ENCODE measurements at places on chromosomes 1 and 21.

GRCh38 chr1:170910273-170910672, 25.1 kb upstream of the MROH9 start:
- DNase-seq, result no peak

DNA sequence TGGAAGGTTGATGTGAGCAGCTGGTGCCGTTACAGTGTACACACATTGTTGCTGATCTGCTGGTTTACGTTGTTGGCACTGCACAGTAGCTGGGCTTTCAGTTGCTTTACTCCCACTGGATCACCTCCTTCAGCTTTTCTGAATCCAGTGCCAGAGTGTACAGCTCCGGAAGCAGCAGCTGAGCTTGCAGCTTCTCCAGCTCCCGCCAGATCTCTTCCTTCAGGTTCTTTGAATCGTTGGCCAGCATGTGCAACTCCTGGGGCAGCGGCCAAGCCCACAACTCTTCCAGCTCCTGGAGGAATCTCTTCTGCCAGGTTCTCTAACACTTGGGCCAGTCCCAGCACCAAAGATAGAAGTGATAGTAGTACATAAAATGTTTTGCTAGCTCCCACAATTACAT, 149.7 kb upstream of the RRP15 start:
- DNase-seq, result no peak

- no peak for DNase-seq
These were observed 21.2 kb upstream of the APOBEC4 start for GRCh38 chr1:183674339-183674738.

- DNase-seq, result no peak
These were observed 30.1 kb downstream of the KCNJ6 start for GRCh38 chr21:37886120-37886519.
